GM04504 (cell line): ENCODE measurements at places on chromosomes 16 and 17.

GRCh38 chr16:27284865-27285675 lies 16.5 kb upstream of the NSMCE1 start:
- DNase-seq, result no peak

- no peak for DNase-seq
Measured at GRCh38 chr17:76273445-76274111, 8.4 kb downstream of the UBALD2 start.

- no peak for DNase-seq
Measured at GRCh38 chr17:76432004-76432403, 20.9 kb downstream of the UBE2O start.

- DNase-seq, result no peak
Measured at GRCh38 chr17:58515286-58515685, 848 bp upstream of the MTMR4 start.

- no peak for DNase-seq
Measured at GRCh38 chr17:58403311-58403710, 14.0 kb downstream of the RNF43 start.

- no peak for DNase-seq
Measured at GRCh38 chr17:66893382-66893781, 58.5 kb downstream of the CACNG5 start.

DNA sequence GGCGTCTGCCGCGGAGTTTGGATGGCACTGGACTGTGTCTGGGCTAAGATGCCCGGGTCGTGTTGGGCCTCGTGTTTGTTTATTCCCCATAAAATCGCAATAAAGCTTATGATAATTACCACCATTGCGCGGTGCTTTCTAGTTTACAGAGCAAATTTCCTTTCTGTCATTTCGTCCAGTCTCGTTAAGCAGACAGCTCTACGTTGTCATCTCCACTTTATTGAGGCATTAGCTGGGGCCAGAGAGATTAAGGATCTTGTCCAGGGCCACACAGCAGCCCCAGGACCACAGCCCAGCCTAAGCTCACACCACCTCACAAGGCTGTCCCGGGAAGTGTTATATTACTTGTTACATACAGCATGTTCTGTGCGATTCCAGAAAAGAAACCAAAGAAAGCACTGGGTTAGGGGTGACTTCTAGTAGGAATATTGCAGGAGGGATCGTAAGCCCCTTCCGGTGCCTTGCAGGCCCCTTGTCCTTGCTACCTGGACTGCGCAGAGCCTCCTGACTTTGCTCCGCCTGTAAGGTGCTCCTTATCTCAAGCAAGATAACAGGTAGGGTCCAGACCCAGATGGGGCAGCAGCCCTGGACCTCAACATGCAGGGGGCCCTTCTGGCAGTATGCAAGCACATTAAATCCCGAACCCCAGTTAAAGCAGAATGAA lies 6.3 kb downstream of the NOS2 start:
- no peak for DNase-seq

DNA sequence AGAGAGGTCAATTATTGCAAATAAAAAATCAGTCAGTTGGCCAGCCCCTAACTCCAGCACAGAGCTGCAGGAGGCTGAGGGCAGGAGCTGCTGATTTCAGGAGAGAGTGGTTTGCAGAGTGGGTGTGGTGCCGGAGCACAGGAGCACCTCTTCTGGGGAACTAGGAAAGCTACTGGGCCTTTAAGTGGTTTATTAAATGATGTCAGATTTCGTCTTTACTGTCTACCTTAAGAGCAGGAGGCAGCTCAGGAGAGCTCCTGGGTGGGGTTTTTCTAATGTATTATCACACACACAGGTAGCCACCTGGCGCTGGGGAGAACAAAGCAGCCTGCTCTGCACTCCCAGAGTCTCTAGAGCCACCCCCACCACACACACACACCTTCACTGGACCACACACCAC lies 11.5 kb upstream of the HAS3 start:
- no peak for DNase-seq

DNA sequence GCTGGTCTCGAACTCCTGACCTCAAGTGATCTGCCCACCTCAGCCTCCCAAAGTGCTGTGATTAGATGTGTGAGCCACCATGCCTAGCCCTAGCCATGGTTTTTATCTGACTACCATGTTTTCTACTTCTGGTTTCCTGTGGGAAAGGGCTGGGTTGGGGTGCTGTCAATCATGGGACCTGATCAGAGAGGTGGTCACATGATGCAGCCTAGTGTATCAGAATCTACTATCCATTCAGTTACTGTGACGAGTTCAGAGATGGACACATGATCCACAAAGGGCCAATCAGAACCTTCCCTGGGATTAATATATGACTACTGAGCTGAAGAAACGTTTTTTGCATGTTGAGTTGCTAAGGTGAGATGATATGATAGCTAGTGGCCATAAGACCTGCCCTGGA lies 59.1 kb downstream of the ABCC6 start:
- no peak for DNase-seq

- no peak for DNase-seq
Measured at GRCh38 chr17:64084086-64084939, 45.6 kb downstream of the ERN1 start.

GRCh38 chr17:65027305-65027704 lies 29.2 kb downstream of the GNA13 start:
- no peak for DNase-seq

DNA sequence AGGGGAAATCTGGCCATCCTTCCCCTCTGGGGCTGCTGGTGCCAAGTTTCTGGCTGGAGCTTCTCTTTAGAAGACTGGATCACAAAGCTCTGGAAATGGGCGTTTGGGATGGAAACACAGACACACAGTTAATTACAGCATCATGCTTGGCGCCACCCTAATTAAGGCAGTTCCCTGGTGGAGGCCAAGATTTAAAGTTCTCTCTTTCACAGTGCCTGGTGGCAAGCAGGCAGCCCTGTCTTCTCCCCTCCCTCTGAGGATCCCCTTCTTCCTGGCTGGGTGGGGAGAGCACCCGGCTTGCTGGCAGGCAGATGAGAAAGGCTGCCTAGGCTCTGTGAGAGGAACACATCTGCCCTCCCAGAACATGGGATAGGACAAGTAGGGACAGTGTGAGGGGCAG lies 59.0 kb upstream of the NKD1 start:
- no peak for DNase-seq

DNA sequence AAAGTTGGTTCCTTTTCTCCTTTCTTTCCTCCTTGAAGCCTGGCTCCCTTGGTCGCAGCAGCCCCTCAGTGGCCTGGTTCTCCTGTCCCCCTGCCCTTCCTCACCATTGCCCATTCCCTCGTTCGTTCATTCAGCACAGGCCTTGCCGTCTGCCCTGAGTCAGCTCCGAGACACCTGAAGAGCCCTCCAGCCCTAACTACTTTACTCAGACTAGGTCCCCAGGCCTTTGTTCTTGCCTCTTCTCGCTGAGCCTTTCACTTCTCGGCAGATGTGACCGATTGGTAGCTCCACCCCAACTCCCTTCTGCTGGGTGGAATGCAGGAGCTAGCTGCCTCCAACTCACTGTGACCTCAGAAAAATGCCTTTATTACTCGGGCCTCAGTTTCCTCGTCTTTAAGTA lies 7.0 kb upstream of the ADAM11 start:
- no peak for DNase-seq

DNA sequence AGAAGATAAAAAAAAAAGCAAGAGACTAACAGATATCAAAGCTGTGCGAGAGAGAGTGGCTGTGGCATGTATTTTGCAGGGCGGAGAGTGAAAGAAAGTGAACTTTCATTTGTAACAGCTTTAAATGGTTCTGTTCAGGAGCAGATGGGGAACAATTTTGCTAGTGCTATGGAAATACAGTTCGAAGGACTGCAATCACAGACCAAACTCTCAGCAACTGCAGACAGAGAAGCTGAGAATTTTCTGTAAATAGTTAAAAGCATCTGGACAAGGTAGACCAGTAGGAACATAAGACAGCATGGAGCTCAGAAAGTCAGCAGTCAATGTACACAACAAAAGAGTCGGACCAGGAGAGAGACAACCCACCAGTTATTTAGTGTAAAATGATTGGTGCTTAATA lies 62.3 kb downstream of the TBX4 start:
- DNase-seq, result no peak

DNA sequence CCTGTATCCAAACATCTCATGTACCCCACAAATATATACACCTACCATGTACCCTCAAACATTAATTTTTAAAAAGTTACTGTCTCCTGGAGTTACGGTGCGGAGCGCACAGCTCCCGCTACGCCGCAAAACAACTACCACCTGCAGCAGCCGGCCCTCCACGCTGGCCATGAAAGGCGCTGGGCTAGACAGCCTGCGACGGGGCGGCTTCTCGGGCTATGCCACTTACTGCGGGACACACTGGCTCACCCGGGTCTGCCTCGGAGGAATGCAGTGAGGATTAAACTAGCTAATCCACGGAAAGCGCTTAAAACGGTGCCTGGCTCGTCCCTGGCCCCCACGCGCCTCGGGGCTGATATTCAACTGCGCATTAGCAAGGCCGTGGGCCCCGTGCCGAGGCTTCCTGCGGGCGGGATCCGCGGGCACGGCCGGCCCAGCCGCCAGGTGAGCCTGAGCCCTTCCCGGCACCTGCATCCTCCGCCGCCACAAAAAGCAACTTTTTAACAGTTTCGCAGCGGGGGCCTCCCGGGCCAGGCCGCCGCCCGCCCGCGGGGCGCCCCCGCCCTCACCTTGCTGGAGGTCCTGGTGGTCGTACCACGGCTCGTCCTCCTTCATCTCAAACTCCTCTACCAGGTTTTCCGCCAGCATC lies 633 bp downstream of the CDR2 start:
- no peak for DNase-seq

DNA sequence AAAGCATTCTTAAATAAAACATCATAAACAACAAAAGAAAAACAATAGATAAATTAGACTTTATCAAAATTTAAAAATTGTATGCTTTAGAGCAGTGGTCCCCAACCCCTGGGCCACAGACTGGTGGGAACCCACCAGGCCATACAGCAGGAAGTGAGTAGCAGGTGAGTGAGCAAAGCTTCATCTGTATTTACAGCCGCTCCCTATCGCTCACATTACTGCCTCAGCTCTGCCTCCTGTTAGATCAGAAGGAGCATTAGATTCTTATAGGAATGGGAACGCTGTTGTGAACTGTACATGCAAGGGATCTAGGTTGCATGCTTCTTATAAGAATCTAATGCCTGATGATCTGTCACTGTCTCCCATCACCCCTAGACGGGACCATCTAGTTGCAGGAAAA lies 51.5 kb downstream of the GNAO1 start:
- no peak for DNase-seq

GRCh38 chr17:38439436-38439835 lies 11.2 kb downstream of the ARHGAP23 start:
- no peak for DNase-seq

- no peak for DNase-seq
Measured at GRCh38 chr16:85984231-85984880, 85.4 kb downstream of the IRF8 start.

DNA sequence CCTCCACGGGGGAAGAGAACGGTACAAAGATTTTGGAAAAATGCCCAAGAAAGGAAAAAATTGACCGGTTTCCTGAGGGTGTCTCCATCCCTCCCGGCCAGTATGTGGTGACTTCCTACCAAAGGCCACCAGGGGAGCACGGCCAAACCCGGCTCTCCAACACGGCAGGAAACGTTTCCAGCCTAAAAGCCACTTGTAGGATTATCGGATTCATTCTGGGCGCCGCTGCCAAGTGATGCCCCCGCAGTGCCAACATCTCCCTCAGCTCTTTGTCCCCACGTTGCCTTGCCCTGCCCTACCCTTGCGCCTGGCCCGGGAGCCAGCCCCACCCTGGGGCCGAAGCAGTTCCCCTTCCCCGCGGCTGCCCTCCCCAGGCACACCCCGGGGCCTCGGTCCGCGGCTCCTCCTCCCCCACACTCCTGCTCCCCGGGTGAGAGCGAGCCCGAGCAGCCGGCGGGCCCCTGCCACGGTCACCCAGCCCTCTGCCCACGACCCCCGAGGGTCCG lies 688 bp downstream of the CRK start:
- peak; percentile 58 for DNase-seq

DNA sequence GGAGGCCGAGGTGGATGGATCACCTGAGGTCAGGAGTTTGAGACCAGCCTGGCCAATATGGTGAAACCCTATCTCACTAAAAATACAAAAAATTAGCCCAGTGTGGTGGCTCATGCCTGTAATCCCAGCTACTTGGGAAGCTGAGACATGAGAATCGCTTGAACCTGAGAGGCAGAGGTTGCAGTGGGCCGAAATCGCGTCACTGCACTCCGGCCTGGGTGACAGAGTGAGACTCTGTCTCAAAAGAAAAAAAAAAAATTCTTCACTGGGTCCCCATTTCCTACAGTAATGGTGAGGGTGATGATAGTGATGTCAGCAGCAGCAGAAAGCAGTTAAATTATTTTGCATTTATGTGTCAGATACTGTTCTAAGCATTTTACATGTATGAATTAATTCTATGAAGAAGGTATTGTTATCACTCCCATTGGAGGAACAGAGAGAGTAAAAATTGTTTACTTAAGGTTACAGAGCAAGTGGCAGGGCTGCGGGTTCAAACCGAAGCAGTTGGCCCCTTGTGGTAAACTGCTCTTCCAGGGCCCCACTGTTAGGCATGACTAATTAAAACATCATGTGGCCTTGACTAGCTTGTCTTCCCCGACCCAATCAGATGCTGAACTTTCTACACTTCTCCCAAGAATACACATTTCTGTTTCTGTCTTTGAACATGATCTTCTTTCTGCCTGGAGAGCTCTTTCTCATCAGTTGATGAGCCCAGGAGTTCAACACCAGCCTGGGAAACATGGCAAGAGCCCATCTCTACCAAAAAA lies 45.8 kb downstream of the STAT3 start:
- DNase-seq, result no peak

DNA sequence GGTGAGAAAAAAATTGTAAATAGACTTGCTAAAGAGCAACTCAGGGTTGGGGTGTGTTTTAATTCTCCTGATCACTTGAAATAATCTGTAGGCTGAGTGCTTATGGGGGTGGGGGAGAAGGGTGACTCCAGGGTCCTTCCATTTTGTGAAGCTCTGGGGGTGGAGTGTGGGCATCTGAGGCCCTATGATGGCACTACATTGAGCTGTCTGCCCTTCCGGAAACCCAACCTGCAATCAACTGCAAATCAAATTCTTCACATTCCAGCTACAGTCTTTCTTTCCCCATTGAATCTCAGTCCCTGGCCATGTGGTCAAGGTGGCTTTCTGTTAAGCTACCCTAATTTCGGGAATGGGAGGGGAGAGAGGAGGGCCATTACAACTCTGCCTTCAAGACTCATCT lies 6.0 kb upstream of the CDC6 start:
- no peak for DNase-seq

DNA sequence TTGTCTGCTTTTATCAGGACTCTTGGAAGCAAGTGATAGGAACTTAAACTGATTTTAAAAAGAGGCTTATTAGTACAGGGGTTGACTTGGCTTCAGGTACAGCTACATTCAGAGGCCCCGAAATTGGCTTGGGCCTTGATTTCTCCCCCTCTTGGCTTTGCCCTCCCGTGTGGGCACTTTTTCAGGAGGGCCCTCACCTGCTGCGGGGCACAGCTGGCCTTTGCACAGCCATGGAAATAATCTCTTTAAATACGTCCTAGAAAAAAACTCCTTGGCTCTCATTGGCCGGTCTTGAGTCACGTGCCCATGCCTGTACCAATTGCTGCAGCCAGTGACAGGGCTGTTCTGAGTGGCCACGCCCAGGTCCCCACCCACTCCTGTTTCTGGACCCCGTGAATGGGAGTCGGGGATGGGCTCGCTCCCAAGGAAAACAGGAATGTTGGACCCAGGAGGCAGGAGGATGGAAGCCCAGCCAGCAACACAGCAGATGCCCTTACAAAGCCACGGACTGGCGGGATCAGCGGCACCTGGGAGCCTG lies 15.0 kb downstream of the CA5A start:
- no peak for DNase-seq

GRCh38 chr17:10803830-10804475 lies at the start of gene TMEM238L:
Gene TMEM238L, minus strand, starts transcription at chr17:10804099. Its CDS starts 136 bp downstream, at chr17:10803963.
- no peak for DNase-seq
